Brain (organoid and tissue), 16 donors: ENCODE measurements at places on chromosomes 1 and 21. TPM values are rescaled to one million over a fixed set of nuclear protein-coding genes. Genes with fewer than 3 reads are reported as not detected.

DNA sequence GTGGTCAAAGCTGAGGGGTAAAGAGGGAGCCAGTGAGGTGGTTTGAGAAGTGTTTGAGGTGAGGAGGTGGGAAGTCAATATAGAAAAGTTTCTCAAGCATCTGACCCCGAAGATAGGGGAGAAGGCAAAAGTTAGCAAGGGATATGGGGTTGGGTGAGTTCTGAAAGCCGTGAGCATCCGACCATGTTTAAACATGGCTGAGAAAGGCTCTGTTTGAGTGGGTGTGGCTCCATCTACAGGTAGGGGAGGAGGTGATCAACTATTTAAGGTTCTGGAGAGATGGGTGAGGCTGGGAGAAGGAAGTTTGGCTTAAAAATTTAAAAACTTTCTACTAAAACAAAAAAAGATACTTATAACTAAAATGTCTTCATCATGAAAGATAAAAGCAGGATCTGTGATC lies 273.8 kb downstream of the KCNJ6 start:
- no peak for DNase-seq

PPIAL4G gene
- polyA plus RNA-seq, result not detected

GRCh38 chr1:26359981-26360806 lies 6.3 kb upstream of the CRYBG2 start:
- DNase-seq, result peak; percentile 50

DNA sequence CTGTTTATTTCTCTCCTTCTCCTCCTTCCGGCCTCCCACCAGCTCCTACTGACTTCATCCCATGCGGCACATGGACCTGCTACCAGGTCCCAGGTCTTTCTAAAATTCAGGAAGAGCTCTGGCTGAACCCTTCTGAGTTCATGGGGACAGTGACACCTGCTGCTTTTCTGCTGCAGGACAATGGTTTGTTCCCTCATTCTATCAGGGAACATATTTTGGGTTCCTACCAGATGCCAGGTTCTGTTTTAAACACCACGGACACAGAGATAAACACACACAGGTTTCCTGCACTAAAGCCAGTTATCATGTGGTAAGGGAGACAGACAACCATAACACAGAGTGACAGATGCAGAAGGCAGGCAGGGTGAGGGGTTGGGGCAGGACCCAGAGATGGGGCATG lies 114.0 kb upstream of the RAB4A start:
- DNase-seq, result no peak

GRCh38 chr21:45031571-45032191 lies 42.7 kb upstream of the ADARB1 start:
- DNase-seq, result no peak

AADACL3 gene
- not detected for polyA plus RNA-seq

DNA sequence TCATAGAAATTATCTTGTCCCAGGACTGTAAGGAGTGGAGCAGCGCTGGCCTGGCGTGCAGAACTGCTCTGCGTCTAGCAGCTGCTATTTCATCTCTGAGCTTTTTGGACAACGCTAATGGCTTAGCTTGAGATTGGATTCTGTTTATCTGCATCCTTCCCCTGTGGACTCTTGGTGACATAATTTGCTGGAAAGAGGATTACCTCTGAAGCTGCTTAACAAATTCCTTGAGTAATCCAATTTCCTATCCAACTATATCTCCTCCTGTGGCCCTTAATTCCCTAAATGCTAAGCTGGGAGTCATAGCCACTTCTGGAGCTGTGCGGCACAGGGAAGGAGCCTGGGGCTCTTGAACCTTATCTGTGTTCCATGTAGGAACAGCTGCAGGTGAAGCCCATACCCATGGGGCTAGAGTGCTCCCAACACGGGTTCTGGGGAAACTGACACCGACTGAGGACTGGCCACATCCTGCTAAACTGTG lies 43.2 kb downstream of the IL6R start:
- no peak for DNase-seq

DNA sequence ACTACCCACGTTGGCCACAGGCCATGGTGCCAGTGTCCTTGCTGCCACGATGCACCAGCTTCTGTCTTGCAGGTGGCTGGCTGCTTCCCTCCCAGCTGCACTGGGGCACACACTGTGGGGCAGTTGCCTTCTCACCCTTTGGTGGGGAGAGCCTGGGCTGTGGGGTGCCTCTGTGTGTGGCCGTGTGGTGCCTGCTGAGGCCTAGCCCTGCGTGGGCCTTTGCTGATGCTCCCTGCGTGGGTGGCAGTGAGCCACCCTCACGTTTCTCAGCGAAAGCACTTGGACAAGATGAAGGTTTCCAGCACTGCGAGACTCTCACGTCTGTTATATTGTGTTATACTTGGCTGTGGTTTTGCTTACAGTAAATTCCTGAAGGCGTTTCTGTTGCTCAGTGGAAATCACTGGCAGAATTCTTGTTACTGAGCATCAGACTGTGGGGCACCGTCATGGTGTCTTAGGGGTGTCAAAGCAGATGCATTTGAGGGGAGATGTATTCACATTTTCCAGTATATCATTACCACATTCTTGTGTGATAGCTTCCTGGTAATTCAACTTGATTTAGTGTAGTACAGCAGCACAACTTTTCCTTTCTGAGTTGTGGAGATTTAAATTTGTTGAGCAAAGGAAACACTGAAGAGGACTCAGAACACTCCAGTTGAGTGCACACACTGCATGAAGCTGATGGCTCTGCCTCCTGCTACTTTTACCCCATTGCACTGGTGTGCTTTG lies 124.7 kb downstream of the PCBP3 start:
- DNase-seq, result no peak

DNM3 gene
- polyA plus RNA-seq, result 5.5 TPM
